Esophagus muscularis mucosa (tissue), 4 donors: ENCODE measurements at places on chromosomes 6 and 20. TPM values are rescaled to one million over a fixed set of nuclear protein-coding genes. Genes with fewer than 3 reads are reported as not detected.
A peak's percentile ranks its signal among the peaks of the same experiment; 100 is the strongest.

- H3K27ac ChIP-seq: no peak overlapping the region
- no peak overlapping the region for H3K4me3 ChIP-seq
- no peaks in the 10 kb centered on the region for H3K27me3 ChIP-seq
- H3K36me3 ChIP-seq: no peaks in the 10 kb centered on the region
- no peaks in the 10 kb centered on the region for H3K4me1 ChIP-seq
- no peak for DNase-seq
Measured at GRCh38 chr6:49839957-49840356, 26.4 kb downstream of the CRISP1 start.

DNA sequence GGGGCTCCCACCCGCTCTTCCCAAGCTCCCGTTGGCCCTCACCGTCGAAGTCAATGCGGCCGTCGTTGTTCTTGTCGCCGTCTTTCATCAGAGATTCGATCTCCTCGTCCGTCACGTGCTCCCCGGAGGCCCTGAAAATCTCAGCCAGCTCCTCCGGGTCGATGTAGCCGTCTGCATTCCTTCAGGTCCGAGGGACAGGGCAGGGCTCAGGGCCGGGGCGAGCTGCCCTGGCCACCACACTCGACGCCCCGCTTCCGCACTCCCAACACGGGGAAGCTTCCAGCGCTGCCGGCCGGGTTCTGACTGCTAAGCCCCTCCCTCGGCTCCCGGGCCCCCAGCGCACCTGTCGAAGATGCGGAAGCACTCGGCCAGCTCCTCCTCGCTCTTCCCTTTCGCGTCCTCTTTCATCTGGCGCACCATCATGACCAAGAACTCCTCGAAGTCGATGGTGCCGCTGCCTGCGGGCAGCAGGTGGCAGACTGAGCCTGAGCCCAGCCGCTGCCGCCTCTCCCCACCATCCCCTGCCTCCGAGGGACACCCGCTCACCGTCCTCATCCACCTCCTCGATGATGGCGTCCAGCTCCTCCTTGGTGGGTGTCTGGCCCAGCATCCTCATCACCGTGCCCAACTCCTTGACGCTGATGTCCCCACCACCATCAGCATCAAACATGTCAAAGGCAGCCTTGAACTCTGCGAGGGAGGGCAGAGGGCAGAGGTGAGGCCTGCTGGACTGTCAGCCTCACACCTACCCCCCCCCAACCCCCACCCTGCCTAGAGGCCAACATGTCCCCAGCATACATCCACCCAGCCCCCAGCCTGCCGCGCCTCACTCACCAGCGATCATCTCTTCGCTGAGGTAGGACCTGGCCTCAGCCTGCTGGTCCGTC lies 2.9 kb downstream of the TNNC2 start:
- H3K4me3 ChIP-seq: peak overlapping the region; percentile 30
- H3K27ac ChIP-seq: no peak overlapping the region
- H3K4me1 ChIP-seq: peaks cover 26% of the 10 kb centered on the region
- no peaks in the 10 kb centered on the region for H3K36me3 ChIP-seq

GRCh38 chr6:167573461-167574215 lies 248.8 kb downstream of the TTLL2 start:
- H3K4me3 ChIP-seq: peak overlapping the region; percentile 22
- no peaks in the 10 kb centered on the region for H3K27me3 ChIP-seq
- peak; percentile 77 for DNase-seq
- H3K36me3 ChIP-seq: no peaks in the 10 kb centered on the region
- peak overlapping the region; percentile 67 for H3K27ac ChIP-seq

The CTSA gene
- 44.8 TPM for total RNA-seq

The ZNF341 gene
- total RNA-seq: 2.9 TPM

The WFDC13 gene
- total RNA-seq: not detected
